Activated CD4-positive, alpha-beta T cell treated with anti-CD3 and anti-CD28 coated beads, Interleukin-2, amount 10 ng/mL, durations not matched to agents 7 days and 5 days (primary cell): ENCODE measurements at places on chromosomes 6 and 20.

GRCh38 chr6:122151066-122151465 lies 248.4 kb upstream of the HSF2 start:
- no peak for DNase-seq

DNA sequence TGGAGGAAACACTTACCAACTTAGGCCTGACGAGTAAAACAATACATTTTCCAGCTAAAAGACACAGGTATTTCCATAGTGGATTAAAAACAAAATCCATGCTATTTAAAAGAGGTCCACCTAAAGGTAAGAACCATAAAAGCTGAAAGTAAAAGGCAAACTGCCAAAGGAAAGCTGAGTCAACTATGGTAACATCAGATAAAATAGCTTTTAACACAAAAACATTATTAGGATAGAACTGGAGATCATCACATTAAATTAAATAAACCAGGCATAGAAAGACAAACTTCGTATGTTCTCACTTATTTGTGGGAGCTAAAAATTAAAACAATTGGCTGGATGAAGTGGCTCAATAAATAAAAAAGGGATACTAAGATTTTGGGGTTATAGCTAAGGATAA lies 166.8 kb upstream of the SLC22A16 start:
- no peak for DNase-seq

DNA sequence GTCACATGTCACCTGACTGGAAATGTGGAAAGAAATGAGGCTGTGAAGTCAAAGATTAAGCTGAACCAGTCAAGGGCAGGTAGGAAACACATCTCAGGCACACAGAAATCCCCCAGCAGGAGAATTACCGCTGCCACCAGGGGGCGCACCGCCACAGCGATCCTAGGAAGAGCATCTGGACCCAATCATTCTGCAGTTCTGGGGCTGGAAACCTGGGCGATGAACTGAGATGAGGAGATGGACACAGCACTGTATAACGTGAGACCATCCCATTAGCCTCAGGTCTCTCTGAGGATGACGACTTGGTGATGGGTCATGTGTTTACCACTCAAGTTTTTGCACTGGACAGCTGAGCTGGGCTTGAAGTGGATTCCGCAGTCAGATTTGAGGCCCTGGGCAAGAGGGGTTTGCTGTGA lies 6.5 kb upstream of the SLC24A3 start:
- peak; percentile 63 for DNase-seq

- peak; percentile 39 for DNase-seq
These were observed 11.5 kb downstream of the PMEPA1 start for GRCh38 chr20:57698116-57698866.

GRCh38 chr6:123648020-123648580 lies 11.3 kb upstream of the TRDN start:
- DNase-seq, result no peak

DNA sequence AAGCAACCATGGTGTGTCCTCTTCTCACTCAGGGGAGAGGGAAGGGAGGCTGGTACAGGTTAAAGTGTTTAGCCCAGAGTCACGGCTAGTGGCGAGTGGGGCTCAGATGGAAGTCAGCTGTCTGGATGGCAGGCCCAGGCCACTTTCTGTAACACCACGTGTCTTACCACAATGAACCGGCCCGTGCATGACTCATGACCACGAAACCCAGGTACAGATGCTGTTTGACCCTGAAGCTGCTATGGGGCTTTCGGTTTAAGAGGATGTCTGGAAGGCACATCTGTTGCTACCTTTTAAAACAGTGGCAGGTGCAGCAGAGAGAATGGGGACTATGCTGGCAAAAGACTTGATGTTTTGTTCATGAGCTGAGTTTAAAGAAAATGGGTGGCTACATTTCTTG lies 36.5 kb upstream of the MPC1 start:
- DNase-seq, result peak; percentile 66

DNA sequence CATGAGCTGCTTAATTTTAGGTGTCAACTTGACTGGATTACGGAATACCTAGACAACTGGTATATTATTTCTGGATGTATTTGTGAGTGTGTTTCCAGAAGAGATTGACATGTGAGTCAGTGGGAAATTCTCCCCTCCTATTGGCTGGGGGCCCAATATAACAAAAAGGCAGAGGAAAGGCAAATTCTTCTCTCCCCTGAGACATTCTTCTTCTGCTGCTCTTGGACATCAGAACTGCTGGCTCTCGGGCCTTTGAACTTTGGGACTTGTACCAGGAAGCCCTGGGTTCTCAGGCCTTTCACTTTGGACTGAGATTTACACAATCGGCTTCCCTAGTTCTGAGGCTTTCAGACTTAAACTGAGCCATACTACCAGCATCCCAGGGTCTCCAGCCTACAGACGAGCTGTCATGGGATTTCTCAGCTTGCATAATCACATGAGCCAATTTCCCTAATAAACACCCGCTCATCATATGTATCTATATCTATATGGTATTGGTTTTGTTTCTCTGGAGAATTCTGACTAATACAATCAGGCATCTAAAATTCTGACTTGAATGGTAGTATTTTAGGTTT lies 7.6 kb upstream of the BTN3A3 start:
- no peak for DNase-seq

GRCh38 chr6:104957301-104958177 lies 632 bp downstream of the LIN28B start:
- DNase-seq, result no peak

DNA sequence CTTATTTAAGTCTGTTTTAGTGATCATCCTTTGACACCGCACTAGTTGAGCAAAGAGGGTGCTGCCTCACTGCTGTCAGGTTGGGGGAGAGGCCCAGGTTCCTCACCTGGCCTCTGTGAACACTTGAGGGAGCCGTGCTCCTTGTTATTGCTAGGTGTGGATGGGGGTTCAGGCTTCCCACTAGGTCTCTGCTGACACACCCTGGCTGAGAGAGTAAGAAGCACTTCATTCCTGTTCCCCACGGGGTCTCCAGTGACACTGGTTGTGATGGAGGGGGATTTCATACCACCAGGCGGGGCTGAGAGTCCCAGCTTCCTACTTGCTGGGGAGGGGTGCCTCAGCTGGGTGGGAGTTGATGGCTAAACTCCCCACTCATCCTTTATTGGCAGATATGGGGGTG lies 11.1 kb upstream of the NOTCH4 start:
- no peak for DNase-seq

DNA sequence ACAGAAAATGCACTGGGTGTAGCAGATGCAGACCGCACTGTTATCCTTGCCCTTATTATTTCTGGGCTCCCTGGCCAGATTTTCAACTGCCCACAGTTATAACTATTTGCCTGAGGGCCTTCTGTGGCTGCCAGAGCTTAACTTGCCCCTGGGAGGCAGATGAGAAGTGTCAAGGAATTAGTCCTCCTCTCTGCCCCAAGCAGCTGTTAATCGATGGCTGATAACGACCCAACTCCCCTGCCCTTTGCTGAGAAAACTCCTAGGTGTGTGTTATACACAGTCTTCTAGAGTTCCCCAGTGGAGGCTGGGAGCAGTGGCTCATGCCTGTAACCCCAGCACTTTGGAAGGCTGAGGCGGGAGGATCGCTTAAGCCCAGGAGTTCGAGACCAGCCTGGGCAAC lies 44.4 kb upstream of the SHLD1 start:
- DNase-seq, result no peak

DNA sequence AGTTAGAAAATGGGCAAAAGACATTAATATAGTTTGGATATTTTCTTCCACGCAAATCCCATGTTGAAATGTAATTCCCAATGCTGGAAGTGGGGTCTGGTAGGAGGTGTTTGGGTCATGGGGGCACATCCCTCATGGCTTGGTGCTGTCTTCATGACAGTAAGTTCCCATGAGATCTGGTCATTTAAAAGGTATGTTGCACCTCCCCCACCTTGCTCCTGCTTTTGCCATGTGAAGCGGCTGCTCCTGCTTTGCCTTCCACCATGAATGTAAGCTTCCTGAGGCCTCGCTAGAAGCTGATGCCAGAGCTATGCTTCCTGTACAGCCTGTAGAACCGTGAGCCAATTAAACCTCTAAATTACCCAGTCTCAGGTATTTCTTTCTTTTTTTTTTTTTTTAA lies 16.3 kb upstream of the TMEM14A start:
- no peak for DNase-seq

- DNase-seq, result no peak
These were observed 137.5 kb downstream of the ATXN1 start for GRCh38 chr6:16623731-16624130.

DNA sequence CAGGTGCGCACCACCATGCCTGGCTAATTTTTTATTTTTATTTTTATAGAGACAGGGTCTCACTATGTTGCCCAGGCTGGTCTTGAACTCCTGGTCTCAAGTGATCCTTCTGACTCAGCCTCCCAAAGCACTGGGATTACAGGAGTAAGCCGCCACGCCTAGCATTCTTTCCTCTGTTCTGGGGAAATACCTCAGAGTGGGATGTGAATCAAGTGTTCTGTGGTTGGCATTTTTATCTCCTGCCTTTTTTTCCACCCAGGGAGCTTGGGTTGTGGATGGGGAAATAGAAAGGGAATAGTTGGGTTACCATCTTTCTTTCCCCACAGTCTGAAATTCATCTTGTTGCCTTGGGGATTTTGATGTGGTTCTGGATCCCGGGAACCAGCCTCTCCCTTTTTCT lies 24.1 kb downstream of the TFAP2C start:
- DNase-seq, result no peak

- no peak for DNase-seq
These were observed 37.6 kb downstream of the RRBP1 start for GRCh38 chr20:17644451-17644850.

DNA sequence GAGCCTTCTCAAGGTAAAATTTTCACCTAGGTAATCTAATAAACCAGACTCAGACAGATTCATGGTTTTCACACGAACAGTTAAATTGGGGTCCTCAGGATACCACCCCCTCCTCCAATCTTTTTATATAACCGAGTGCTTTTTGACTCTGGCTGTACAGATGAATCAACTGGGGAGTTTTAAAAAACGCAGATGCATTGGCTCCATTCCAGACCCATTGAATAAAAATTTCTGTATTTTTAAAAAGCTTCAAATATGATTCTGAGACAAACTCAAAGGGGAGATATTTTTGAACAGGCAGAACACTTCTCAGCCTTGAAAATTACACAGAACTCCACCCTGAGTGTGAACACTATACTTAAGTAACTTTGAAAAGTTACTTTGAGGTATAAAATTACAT lies 7.2 kb downstream of the UTRN start:
- no peak for DNase-seq

- DNase-seq, result no peak
These were observed 67.7 kb downstream of the PHACTR2 start for GRCh38 chr6:143745166-143746133.

DNA sequence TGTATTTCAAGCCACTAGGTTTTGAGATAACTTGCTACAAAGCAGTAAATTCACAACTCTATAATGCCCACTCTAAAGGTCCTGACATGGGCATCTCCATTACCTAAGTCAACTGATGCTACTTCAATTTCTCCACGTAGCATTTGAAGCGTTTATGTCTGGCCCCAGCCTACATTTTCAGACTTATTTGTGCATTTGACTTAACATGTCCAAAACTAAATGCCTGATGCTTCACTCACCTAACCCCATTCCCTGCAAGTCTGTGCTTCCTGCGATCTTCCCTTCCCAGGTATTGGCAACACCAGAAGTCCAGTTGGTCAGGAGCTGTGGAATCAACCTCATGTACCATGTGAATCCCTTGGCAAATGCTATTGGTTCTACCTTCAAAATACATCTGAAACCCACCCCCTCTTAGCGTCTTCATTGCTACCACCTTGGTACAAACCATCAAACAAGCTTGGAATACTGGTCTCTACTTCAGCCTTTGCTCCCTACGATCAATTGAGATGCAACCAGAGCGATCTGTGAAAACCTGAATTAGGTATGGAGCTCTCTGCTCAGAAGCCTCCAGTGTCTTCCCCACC lies 12.8 kb upstream of the ZNFX1 start:
- DNase-seq, result no peak

GRCh38 chr20:20204256-20204655 lies 151.9 kb downstream of the CFAP61 start:
- no peak for DNase-seq

DNA sequence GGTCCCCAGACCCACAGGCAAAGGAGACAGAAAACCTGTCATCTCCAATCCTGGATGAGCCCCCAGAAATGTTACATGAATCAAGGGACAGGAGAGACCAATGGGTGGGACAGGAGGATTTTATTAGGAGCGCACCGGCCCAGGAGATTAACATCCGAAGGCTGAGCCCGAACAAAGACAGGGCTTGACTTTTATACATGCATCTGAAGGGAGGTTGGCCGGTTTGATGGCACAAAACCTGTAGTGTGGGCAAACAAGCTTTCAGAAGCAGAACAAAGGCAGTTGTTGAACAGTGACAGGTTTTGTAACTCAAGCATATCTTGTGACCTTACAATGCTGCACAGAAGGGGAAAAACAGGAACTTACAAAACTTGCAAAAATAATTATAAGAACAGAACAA lies 83.9 kb upstream of the GPR6 start:
- no peak for DNase-seq

DNA sequence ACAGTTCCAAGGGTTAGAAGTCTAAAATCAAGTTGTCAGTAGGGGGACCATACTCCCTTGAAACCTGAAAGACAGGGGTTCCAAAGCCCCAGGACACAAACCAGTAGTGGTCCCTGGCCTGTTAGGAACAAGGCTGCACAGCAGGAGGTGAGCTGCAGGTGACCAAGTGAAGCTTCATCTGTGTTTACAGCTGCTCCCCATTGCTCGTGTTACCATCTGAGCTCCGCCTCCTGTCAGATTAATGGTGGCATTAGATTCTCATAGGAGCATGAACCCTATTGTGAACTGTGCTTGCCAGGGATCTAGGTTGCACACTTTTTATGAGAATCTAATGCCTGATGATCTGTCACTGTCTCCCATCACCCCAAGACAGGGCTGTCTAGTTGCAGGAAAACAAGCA lies 25.3 kb upstream of the SIM1 start:
- no peak for DNase-seq

- DNase-seq, result no peak
These were observed 30.0 kb downstream of the SNHG17 start for GRCh38 chr20:38405132-38405531.

GRCh38 chr6:127406122-127406521 lies 53.1 kb downstream of the KIAA0408 start:
- no peak for DNase-seq

DNA sequence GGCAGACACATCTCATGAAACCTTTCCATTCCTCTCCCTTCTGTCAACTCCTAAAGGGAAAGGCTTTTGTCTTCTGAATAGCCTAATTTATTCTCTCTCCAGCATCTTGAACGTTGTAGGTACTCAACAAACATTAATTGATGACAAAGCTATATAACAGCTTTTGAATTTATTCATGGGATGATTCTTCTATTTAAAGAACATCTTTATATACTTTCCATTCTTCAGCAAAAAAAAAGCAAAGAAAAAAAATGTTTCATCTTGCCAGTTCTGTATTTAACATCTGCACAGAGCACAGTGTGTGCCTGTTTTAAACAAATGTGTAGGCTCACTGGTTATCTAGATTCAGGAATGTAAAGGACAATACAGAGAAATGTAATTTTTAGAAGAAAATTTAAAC lies 648.7 kb downstream of the KIF16B start:
- no peak for DNase-seq
